ENCODE measurements at places on chromosomes 7 and 10. TPM values are rescaled to one million over a fixed set of nuclear protein-coding genes. Genes with fewer than 3 reads are reported as not detected.

Gene AUTS2
- total RNA-seq, result 88.5 TPM

Gene PAOX
- total RNA-seq, result 28.1 TPM

Gene SLC26A4
- not detected for total RNA-seq

Gene PIK3CG
- total RNA-seq, result 47.2 TPM

- no peak for DNase-seq
Observed at GRCh38 chr7:141102436-141102835, 28.6 kb downstream of the TMEM178B start.

GRCh38 chr10:77582710-77583115 is 54.9 kb downstream of the KCNMA1 start:
- DNase-seq, result no peak

DNA sequence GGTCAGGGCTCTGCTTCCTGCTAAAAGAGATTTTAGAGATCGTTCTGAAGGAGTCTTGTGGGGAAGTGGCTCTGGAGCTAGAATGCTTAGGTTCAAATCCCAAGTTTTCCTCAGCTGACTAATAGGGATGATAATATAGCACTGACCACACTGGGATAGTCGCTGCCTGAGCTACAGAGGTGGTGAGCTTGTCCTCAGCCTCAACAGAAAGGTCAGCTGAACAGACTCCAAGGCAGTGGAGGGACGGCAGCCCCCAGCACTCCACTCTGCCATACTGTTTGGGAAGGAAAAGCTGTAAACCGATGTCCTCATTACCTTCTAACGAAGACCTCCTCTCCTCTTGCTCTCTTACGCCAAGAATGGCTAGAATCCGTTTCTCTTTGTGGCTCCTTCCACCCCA is 36.2 kb downstream of the KAT6B start:
- DNase-seq, result no peak

- DNase-seq, result no peak
Observed at GRCh38 chr7:97094284-97094930, 23.1 kb upstream of the SDHAF3 start.

DNA sequence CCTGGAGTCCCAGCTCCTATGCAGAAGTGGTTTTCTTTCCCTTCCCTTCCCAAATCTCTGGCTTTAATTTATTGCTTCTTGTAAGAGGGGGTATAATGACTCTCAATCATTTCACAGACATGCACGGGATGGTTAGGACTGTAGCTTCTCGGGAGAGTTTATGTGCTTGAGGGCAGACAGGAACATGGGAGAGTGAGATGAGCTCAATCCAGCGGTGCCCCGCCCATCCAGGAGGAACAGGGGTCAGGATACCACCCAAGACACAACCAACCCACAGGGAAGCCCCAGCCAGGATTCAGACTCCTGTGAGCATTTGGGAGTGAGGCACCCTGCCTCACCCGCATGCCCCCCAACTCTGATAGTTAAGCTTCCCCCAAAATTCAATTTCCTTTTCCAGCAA is 33.7 kb upstream of the GATAD1 start:
- DNase-seq, result no peak

DNA sequence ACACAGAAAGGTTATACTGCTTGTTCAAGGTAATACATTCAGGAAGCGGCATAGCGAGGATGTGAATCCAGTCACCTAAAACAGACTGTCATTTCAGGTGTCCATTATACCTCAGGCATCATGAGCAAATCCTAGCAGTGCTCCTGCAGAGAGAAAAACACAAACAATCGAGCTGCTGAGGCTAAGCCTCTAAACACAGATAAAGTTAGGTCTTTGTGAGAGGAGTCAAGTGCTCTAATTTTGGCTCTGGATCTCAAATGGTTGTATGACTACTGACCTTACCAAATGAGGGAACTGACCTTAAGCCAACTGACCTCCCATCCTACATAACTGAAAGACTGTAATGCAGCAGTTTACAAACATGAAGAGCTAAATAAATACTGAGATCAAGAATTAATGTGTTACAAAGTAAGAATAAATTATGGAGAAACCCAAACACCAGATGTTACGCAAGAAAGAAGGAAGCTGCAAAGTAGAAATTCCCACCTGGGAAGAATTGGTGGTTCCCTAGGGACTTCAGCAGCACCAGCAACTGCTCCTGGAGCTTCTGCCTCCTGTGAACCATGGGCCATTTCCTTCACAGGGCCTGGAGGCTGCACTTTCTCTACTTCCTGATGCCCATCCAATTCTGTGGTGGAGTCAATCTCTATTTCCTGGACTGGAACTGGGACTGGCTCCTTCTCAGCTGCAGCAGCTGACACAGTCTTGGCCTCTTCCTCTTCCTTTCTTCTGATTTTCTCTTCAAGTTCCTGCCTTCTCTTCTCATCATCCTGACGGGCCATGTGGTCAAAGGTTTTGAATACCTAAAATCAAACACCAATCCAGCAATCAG is 5.8 kb downstream of the NUDCD3 start:
- no peak for DNase-seq

- DNase-seq, result no peak
Observed at GRCh38 chr10:91541481-91541880, 91.4 kb downstream of the PPP1R3C start.

DNA sequence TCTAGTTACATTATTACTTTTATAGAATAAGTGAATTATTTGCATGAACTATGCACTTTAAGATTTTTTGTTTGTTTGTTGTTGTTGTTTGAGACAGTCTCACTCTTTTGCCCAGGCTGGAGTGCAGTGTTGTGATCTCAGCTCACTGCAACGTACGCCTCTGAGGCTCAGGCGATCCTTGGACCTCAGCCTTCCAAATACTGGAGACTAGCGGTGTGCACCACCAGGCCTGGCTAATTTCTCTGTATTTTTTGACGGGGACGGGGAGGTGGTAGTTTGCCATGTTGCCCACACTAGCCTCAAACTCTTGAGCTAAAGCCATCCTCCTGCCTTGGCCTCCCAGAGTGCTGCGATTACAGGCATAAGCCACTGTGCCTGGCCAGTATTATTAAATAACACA is 29.2 kb downstream of the KCND2 start:
- no peak for DNase-seq

- no peak for DNase-seq
Observed at GRCh38 chr10:73433538-73433867, at the start of gene MSS51. TSS of gene MSS51 (minus strand) at chr10:73433561. CDS start at chr10:73428284, 5,277 bp downstream.
